ENCODE measurements at places on chromosomes 11 and 22.
A peak's percentile ranks its signal among the peaks of the same experiment; 100 is the strongest.

DNA sequence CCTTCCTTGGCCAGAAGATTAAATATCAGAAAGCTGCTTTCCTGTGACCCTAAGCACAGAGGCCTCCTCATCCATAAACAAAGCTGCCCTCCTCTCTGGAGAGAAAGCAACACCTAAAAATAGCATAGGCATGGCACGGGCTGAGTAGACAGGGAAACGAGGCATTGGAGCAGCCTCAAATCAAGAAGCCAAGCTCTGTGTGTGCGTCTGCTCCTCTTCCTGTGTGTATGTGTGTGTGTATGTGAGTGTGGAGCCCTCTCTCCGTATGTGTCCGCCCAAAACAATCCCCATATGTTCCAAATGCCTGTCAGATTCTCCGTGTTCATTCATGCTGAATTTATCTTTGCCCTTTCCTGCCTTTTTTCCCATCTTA is 24.0 kb downstream of the KCNJ5 start:
- no peak for DNase-seq
- H3K27me3 ChIP-seq = peaks cover 4% of the 10 kb centered on the region
- no peaks in the 10 kb centered on the region for H3K36me3 ChIP-seq
- H3K4me1 ChIP-seq = no peaks in the 10 kb centered on the region

- DNase-seq = no peak
- no peak overlapping the region for H3K4me3 ChIP-seq
- H3K27me3 ChIP-seq = no peaks in the 10 kb centered on the region
- no peaks in the 10 kb centered on the region for H3K36me3 ChIP-seq
- no peak overlapping the region for H3K27ac ChIP-seq
- H3K4me1 ChIP-seq = no peaks in the 10 kb centered on the region
These were observed 34.6 kb upstream of the KCNQ1OT1 start for GRCh38 chr11:2734181-2735052.

DNA sequence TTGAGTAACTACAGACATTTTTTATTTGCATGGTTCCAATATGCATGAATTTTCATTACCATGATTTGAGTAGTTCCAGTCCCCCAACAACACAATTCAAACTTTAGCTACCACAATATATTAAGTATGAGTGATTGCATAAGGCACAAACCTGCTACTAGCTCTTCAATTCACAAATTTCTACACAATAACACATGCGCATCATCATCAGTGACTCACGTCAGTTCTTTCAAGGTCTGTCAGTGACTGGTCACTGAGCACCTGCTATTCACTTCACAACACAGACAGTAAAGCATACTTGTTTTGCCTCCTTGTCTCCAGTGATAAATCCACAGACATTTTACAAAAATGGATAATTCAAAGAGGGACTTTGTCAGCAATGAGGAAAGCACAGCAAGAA is 435.1 kb upstream of the CCDC90B start:
- H3K36me3 ChIP-seq = no peaks in the 10 kb centered on the region
- no peak overlapping the region for H3K4me3 ChIP-seq
- H3K27me3 ChIP-seq = no peaks in the 10 kb centered on the region
- no peak for DNase-seq

DNA sequence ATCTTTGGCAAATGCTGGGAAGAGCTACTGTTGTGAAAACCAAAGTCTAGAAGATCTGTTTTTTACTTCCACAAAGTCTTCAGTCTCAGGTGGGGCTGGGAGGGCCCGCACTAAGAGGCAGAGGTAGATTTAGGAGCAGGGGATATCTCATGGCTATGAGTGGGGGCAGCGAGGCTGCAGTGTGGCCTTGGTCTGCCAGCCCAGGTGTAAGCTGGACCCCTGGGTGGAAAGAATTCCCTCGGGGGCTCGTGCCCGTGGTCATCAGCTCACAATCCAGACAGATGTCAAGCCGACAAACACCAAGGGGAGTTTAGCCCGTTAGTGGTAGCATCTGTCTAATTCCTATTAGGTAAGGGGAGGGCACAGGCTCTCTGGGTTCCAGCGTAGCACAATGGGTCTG is 9.0 kb downstream of the PKNOX2 start:
- DNase-seq = no peak
- H3K4me1 ChIP-seq = no peaks in the 10 kb centered on the region
- peaks cover 1% of the 10 kb centered on the region for H3K27me3 ChIP-seq
- H3K4me3 ChIP-seq = no peak overlapping the region
- H3K27ac ChIP-seq = no peak overlapping the region

- no peak overlapping the region for H3K4me3 ChIP-seq
- no peaks in the 10 kb centered on the region for H3K36me3 ChIP-seq
- H3K27ac ChIP-seq = no peak overlapping the region
- peaks cover 43% of the 10 kb centered on the region for H3K4me1 ChIP-seq
- DNase-seq = no peak
- H3K27me3 ChIP-seq = no peaks in the 10 kb centered on the region
These were observed 97.1 kb upstream of the SYT13 start for GRCh38 chr11:45383224-45383623.

DNA sequence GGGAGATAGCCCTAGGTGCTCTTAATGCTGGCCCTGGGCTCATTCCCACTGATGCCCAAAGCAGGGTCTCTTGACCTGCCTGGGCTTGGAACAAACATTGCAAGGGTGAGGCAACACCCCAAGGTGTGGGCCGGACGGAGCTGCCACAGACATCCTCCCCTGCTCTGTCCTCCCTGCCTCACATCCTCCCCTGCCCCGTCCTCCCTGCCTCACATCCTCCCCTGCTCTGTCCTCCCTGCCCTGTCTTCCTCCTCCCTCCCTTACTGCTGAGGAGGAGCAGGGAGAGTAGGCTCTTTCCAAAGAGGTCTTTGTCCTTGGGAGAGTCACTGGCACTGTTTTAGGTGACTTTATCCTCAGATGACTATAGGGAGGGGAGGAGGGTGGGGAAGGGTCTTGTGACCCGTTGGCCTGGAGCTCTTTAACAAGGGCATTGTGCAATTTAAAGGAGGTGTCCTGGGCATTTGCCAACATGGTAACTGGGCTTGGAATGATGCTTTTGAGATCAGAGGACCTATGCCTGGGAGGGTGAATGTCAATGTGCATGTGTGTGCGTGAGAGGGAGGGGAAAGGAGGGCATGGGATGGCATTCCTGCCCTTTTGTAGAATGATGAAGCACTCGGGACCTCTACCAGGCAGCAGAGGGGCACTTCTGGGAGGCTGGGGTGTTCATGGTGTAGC is 700 bp downstream of the FAM180B start:
- no peak for DNase-seq
- H3K36me3 ChIP-seq = peaks cover 23% of the 10 kb centered on the region
- H3K27me3 ChIP-seq = no peaks in the 10 kb centered on the region
- H3K27ac ChIP-seq = no peak overlapping the region
- H3K4me3 ChIP-seq = no peak overlapping the region

- no peak for DNase-seq
- H3K27me3 ChIP-seq = no peaks in the 10 kb centered on the region
- no peak overlapping the region for H3K27ac ChIP-seq
These were observed 93.7 kb downstream of the JRKL start for GRCh38 chr11:96483374-96483955.

DNA sequence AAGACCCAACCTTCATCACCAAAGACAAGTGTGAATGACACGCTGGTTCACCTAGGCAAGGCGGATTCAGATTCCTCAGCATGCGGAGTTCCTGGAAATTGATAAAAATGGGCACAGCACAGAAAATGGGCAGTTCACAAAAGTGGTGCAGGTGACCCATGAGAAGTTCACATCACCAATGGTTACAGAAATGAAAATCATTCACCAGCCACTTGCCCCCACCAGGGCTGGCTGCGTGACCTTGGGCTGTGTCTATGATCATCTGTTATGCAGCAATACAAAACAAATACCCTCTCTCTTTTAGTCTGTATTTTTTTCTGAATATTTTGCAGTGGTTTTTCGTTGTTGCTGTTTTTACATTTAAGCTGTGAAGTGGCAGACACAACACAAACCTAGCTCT is 415.9 kb downstream of the TBC1D22A start:
- no peak for DNase-seq
- H3K36me3 ChIP-seq = no peaks in the 10 kb centered on the region
- no peak overlapping the region for H3K27ac ChIP-seq
- H3K4me3 ChIP-seq = no peak overlapping the region
- no peaks in the 10 kb centered on the region for H3K27me3 ChIP-seq

- H3K4me3 ChIP-seq = no peak overlapping the region
- peak; percentile 12 for DNase-seq
- H3K4me1 ChIP-seq = no peaks in the 10 kb centered on the region
- H3K27me3 ChIP-seq = no peaks in the 10 kb centered on the region
- no peak overlapping the region for H3K27ac ChIP-seq
These were observed 397.8 kb downstream of the OPCML start for GRCh38 chr11:133134314-133135173.

GRCh38 chr11:67400251-67400941 is 1.3 kb downstream of the PPP1CA start:
- H3K27ac ChIP-seq = peak overlapping the region; percentile 78
- H3K27me3 ChIP-seq = no peaks in the 10 kb centered on the region
- H3K36me3 ChIP-seq = peaks cover 27% of the 10 kb centered on the region
- H3K4me3 ChIP-seq = peak overlapping the region; percentile 78

DNA sequence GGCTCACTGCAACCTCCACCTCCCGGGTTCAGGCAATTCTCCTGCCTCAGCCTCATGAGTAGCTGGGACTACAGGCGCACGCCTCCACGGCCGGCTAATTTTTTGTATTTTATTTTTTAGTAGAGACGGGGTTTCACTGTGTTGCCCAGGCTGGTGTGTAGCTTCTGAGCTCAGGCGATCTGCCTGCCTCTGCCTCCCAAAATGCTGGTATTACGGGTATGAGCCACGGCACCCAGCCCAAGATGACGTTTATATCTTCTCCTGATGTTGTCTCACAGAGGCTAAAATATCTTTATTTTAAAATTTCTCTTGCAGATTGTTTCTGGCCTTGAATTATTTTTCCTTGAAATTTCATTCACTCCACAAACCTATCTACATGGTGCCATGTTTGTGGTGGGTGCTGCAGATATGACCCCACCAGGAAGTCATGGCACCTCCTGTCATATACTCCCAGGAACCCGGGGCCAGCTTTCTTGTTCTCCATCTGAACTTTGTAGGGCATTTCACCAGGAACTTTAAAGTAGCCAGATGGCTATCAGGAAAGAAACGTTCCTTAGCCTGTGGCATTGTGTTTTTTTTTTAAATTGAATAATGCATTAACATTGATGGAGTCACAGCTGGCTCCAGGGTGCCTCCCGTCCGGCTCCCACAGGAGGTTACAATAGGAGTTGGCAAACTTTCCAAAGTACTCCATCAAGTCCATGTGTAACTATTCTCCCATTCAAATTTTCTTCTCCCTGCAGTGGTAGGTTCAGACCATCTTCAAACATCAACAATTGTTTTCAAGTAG is 42.0 kb upstream of the LIPT2 start:
- no peaks in the 10 kb centered on the region for H3K36me3 ChIP-seq
- no peak overlapping the region for H3K27ac ChIP-seq
- H3K4me1 ChIP-seq = no peaks in the 10 kb centered on the region
- H3K4me3 ChIP-seq = no peak overlapping the region
- DNase-seq = no peak
- H3K27me3 ChIP-seq = no peaks in the 10 kb centered on the region

DNA sequence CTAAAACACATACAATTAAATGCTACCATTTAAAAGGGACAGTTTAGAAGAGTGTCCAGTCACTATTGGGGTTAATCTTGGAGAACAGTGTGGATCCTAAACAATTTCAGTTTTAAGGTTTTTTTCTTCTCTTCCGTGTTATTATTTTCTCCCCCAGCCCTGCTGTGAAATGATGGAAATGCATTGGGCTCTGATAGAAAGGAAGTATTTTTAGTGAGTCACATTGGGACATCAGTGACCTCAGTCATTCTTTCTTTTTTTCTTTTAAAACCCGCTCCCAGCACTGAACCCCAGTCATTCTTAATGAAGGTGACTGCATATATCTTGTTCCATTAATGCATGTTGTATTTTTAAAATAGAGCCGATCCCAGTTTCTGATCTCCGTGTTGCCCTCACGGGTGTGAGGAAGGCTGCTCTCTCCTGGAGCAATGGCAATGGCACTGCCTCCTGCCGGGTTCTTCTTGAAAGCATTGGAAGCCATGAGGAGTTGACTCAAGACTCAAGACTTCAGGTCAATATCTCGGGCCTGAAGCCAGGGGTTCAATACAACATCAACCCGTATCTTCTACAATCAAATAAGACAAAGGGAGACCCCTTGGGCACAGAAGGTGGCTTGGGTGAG is 93.2 kb upstream of the OR4B1 start:
- H3K27me3 ChIP-seq = no peaks in the 10 kb centered on the region
- no peak for DNase-seq
- no peaks in the 10 kb centered on the region for H3K4me1 ChIP-seq
- peaks cover 53% of the 10 kb centered on the region for H3K36me3 ChIP-seq

DNA sequence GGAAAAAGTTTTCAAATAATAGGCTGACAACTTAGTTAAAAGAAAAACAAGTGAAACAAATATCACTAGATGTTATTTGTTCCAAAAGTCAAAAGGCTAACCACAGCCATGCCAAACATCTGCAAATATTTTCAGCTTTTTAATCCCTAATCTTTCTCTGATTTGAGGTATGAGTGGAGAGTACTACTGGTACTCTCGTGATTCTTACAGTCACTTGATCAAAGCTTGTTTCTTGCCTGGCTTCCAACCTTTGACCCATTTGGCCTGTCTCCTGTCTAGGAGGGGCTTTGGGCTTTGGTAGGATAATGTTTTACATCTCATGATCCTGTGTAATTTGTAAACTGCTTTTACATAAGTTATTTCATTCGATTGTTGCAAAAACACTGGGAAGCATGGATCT is 301.8 kb upstream of the SORL1-AS1 start:
- H3K27me3 ChIP-seq = no peaks in the 10 kb centered on the region
- no peak for DNase-seq
- no peaks in the 10 kb centered on the region for H3K4me1 ChIP-seq
- H3K4me3 ChIP-seq = no peak overlapping the region
- H3K36me3 ChIP-seq = no peaks in the 10 kb centered on the region

- no peaks in the 10 kb centered on the region for H3K4me1 ChIP-seq
- H3K4me3 ChIP-seq = no peak overlapping the region
- DNase-seq = no peak
- H3K27me3 ChIP-seq = no peaks in the 10 kb centered on the region
- no peaks in the 10 kb centered on the region for H3K36me3 ChIP-seq
These were observed 151.9 kb downstream of the CACNA1I start for GRCh38 chr22:39722501-39722900.

DNA sequence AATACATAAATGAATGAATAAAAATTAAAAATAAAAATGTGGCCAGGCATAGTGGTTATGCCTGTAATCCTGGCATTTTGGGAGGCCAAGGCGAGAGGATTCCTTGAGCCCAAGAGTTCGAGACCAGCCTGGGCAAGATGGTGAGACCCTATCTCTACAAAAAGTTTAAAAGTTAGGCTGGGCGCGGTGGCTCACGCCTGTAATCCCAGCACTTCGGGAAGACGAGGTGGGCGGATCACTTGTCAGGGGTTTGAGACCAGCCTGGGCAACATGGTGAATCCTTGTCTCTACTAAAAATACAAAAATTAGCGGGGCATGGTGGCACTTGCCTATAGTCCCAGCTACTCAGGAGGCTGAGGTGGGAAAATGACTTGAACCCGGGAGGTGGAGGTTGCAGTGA is 9.7 kb upstream of the BEST1 start:
- H3K36me3 ChIP-seq = no peaks in the 10 kb centered on the region
- no peak overlapping the region for H3K4me3 ChIP-seq
- H3K27ac ChIP-seq = no peak overlapping the region
- no peak for DNase-seq
- no peaks in the 10 kb centered on the region for H3K4me1 ChIP-seq

GRCh38 chr11:26675233-26675928 is 46.5 kb downstream of the SLC5A12 start:
- no peak overlapping the region for H3K27ac ChIP-seq
- H3K36me3 ChIP-seq = no peaks in the 10 kb centered on the region
- no peak for DNase-seq
- no peaks in the 10 kb centered on the region for H3K27me3 ChIP-seq
- H3K4me3 ChIP-seq = no peak overlapping the region

GRCh38 chr11:66556086-66556485 is 9.4 kb downstream of the ACTN3 start:
- H3K27me3 ChIP-seq = no peaks in the 10 kb centered on the region
- no peak for DNase-seq
- peaks cover 4% of the 10 kb centered on the region for H3K4me1 ChIP-seq
- H3K36me3 ChIP-seq = no peaks in the 10 kb centered on the region
- no peak overlapping the region for H3K4me3 ChIP-seq
